ENCODE measurements at places on chromosomes 16 and 17.

DNA sequence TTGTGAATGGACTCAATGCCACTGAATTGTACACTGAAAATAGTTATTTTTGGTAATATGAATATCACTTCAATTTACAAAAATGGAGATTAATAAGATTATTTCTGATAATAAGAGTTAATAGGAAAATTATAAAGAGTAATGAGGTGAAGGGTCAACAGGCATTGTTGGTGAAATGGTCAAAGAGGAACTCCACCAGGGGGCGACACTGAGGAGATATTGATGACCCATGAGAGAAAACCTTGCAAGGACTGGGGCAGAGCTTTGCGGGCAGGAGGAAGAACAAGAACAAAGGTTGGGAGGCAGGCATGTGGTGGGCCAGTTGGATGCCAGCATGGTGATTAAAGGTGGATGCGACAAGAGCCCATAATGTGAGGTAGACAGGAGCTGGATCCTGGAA lies 74.0 kb upstream of the XYLT1 start:
- DNase-seq, result no peak

DNA sequence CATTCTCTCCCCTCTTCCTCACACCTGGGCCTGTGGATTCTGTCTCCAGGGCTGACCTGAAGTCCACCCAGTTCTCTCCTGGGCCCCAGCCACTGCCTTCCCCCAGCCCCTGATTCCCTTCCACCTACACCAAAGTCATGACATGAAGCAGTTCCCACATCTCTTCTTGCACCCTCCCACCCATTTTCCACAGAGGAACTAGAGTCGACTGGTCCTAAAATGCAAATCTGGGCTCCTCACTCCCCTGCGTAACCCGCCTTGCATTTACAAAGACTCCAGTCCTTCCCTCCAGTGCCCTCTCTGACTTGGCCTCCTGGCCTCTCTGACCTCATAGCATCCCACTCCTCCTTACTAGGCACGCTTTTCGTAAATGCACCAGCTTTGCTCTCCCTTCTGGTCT lies 14.8 kb downstream of the COX6A2 start:
- DNase-seq, result no peak

- DNase-seq, result peak; percentile 17
Observed at GRCh38 chr16:75590920-75591843, 25.0 kb downstream of the GABARAPL2 start.

DNA sequence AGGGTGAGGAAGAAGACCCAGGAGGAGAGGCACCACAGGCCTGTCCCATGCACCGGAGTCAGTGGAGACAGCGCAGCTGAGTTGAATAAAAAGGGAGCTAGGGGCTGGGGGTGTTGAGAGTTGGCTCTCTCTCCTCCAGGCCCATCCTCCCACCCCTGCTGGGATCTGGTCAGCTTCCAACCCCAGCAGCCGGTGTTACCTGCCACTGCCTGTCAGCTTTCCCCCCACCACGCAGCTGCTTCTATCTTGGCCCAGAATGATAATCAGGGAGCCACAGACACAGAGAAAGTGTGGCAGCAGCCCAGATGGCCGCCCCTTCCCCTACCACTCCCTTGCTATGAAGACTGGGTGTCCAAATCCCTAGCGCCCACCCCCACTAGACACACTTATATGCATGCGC lies 120.6 kb upstream of the RPL38 start:
- no peak for DNase-seq

- no peak for DNase-seq
Observed at GRCh38 chr16:69112285-69113129, 7.1 kb downstream of the HAS3 start.

DNA sequence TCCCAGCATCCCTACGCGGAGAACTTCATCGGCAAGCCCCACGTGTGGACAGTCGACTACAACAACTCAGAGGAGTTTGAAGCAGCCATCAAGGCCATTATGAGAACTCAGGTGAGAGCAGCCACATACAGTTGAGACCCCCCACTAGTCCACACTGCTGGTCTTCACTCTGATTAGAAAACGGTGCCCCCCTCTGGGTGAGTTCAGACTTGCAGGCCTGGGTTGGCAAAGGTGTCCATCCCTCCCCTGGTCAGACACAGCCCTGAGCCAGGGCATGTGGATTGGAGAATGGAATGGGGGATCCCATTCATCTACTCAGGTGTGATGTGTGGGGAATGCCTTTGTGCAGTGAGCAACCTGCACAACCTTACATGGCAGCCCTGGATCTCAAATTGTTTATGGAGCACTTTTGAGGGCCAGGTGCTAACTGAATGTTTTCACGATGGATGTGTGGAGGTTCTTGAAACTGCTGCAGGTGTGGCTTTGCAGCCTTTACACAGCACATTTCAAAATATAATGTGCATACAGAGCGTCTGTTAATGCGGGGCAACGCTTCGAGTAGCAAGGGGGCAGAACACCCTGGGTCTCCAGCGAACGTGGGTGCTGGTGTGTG lies 72.6 kb downstream of the MGAT5B start:
- DNase-seq, result no peak

DNA sequence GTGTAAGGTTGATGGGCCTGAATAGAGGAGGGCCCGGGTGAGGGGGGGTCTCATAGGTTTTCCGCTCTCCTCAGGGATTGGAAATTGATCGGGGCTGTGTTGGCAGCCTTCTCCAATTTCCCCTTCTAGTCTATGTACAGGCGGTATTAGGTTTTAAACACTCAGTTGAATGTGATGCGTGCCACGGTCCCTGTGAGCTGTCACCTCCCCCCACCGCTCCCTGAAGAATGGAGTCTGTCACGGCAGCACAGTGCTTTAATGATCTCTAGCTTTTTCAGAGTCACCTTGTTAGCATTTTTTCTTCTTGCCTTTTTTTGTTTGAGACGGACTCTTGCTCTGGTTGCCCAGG lies 800 bp downstream of the COX4I1 start:
- no peak for DNase-seq

- DNase-seq, result no peak
Observed at GRCh38 chr16:4200000-4200780, 41.7 kb downstream of the SRL start.

- peak; percentile 67 for DNase-seq
Observed at GRCh38 chr16:72985148-72985941, 62.6 kb downstream of the ZFHX3 start.

GRCh38 chr17:29589524-29590410 lies at the start of gene GIT1:
GIT1 (minus strand) TSS chr17:29589648; CDS start chr17:29589378, 270 bp downstream.
- DNase-seq, result peak; percentile 65

GRCh38 chr17:79695797-79696609 lies 34.7 kb upstream of the ENPP7 start:
- DNase-seq, result peak; percentile 3

DNA sequence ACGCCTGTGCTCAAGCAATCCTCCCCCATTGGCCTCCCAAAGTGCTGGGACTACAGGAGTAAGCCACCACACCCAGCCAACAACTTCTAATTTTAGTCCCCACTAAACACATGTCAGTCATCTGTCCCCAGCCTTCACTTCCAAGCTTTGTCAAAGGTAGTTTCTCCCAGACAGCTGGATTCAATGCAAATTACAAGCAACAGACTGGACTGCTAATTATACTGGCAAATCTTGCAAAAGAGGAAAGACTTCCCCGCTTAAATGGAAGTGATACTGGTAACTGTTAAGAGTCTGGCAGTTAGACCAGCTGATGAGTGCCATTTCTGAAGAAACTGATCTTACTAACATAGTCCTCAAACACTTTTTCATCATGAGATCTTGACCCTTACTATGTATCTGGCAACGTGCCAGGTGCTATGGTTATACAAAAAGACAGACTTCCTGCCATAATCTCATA lies 8.2 kb upstream of the GGA2 start:
- no peak for DNase-seq

DNA sequence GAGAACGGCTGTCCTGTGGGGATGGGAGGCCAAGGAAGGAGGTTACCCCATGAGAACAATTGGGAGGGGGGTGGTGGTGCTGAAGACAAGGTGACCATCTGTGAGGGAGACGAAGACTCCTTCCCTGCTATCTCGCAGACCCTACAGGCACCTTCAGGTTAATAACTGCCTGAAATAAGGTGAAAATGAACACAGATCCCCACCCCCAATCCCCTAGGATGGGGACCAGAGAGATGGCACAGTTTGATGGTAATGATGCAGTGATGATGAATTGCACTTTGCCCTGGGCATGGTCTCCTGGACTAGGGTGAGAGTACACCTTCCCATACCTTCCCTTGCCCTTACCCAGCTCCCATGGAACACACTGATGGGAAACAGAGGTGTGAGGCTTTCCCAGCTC lies 1.4 kb upstream of the NAE1 start:
- no peak for DNase-seq

- DNase-seq, result peak; percentile 23
Observed at GRCh38 chr17:37133136-37133535, 184.4 kb downstream of the AATF start.

GRCh38 chr16:54977211-54977610 lies 46.5 kb downstream of the IRX5 start:
- no peak for DNase-seq

DNA sequence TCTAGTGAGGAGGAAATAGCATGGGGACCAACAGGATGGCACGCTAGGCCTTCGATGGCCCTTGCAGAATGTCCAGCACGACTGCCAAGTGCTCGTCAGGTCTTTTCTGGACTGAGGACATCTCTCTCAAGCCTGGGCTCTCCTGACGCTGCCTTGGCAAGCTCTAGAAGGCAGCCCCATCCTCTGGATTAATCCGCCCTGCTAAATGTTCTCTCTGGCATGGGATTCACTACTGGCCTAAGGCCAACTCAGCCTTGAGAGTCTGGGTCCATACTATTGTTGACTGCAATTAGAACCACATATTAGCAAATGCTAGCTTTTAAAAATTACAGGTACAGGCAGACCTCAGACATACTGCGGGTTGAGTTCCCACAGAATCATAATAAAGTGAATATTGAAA lies 2.5 kb upstream of the CEP295NL start:
- no peak for DNase-seq

- DNase-seq, result no peak
Observed at GRCh38 chr17:74211912-74212208, 1.5 kb upstream of the TTYH2 start.

DNA sequence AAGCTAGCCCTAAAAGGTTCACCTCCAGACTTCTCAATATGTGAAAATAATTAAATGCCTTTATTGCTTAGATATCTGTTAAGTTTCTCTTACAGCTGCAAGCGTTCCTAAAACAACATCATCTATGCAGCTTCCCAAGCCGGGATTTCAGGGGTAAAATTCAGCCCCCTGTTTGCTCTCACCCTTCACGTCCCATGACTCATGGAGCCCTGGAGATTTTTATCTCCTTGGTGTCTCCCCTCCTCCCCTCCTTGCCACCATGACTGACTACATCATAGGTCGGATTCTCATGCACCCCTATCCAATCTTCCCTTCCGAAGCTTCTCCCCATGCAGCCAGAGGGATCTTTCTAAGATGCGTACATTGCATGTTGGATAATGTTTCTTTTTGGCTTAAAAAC lies 21.0 kb upstream of the CACNG4 start:
- no peak for DNase-seq

GRCh38 chr17:79672496-79672895 lies 58.2 kb upstream of the ENPP7 start:
- DNase-seq, result no peak

DNA sequence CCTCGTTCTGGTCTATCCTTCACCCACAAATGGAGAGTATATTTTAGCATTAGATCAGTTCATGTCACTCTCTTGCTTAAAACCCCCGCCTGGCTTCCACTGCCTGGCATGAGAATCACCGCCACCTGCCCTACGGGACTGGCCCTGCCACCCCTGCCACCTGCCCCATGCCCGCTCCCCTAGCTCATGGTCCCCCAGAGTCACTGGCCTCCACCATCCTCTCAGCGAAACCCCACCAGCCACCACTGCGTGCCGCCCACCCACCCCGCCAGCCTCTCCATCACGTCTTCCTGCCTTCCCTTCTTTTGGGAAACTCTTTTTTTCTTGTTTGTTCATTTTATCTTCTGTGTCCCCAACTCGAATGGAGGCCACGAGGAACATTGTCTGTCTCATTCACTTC lies 982 bp upstream of the ENPP7 start:
- DNase-seq, result no peak

DNA sequence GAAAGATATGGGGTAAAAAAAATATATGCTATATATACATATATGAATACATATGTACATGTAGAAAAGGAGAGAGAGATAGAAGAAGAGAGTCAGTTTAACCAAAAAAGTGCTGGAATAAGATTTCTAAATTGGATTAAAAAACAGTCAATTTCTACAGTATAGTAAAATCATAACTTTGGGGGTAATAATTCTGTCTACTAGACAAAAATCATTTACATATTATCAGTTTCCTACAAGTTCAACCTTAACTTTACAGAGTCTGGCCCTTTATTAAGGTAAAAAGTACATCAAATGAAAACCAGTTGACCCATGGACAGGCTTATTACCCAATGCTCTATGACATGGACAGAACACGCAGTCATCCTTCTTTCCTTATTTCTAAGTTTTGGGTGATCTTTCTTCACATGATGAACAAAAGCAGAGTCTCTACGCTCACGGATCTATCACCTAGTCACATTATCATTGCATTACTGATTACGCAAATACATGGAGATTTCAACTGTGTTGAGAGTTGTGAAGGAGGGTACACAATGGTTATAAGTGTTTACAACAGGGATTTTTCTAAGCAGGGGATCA lies 63.9 kb upstream of the SMIM36 start:
- no peak for DNase-seq

DNA sequence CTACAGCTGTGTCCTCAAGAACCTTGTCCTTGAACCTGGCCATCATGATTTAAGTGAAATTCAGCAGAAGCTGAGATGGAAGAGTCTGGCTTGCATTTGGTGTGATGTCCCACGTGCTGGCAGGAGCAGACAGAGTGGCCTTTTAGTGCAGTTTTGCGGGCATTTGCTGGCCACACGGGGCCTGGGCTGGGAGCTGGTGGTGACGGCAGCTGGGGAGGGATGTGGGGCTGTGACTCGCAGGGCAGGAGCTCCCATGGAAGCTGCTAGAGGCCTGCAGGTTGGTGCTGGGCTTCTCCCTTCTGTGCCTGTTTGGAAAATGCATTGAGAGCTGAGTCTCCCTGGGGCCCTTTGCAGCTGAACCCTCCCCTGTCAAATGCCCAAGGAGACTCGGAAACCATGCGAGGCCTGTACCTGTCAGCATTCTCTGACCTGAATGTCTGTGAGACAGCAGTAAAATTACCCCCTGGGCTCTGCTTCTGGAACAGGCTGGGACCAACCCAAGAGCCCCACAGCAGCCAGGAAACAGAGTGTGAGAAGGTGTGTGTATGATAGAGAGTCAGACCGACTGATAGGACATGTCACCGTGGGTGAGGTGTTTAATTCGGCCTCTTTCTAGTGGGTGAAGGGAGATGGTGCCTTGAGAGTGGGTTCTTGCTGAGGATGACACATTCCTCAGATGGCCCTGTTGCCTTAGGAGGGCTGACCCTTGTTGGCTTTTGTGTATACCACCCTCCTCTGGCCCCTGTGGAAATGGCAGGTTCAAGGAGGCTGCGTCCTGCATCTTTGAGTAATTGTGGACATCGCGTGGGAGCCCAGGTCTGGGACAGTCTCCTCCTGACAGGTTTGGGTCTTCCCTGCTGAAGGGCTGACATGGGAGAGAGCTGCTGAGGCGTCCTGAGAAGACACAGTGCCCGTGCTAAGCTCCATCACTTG lies 145.5 kb downstream of the MSI2 start:
- no peak for DNase-seq

- no peak for DNase-seq
Observed at GRCh38 chr17:35774499-35774898, 13.8 kb downstream of the C17orf50 start.
